ENCODE measurements at places on chromosomes 16 and 17.

DNA sequence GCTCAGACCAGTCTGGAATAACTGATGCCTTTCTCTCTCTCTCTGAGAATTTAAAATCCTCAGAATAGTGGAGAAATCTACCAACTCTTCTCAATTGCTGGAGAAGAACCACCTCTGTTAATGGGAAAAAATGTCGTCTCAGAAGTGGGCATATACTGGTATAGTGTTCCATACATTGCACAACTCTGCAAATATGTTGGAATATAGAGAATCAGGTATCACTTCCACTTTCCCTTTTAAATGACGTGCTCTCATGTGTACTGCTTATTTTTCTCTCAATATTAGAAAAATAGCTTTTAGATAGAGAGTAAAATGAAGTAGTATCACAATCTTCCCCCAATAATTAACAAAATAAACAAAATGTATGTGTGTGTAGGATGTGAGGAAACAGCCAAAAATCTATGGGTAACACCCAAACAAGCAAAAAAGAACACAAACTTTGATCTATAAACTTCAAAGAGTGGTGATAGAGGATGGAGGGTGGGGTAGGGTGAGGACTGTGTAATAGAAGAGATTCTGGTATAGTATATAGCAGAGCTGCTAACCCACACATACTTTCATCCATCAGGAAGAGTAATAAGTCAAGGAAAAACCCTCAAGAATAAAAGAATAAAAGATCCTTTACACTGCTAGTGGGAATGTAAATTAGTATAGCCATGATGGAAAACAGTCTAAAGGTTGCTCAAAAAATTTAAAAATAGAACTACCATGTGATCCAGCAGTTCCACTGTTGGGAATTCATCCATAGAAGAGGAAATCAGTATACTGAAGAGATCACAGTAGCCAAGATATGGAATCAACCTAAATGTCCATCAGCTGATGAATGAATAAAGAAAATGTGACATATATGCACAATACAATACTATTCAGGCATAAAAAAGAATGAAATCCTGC is 46.9 kb downstream of the NFATC3 start:
- DNase-seq, result no peak

DNA sequence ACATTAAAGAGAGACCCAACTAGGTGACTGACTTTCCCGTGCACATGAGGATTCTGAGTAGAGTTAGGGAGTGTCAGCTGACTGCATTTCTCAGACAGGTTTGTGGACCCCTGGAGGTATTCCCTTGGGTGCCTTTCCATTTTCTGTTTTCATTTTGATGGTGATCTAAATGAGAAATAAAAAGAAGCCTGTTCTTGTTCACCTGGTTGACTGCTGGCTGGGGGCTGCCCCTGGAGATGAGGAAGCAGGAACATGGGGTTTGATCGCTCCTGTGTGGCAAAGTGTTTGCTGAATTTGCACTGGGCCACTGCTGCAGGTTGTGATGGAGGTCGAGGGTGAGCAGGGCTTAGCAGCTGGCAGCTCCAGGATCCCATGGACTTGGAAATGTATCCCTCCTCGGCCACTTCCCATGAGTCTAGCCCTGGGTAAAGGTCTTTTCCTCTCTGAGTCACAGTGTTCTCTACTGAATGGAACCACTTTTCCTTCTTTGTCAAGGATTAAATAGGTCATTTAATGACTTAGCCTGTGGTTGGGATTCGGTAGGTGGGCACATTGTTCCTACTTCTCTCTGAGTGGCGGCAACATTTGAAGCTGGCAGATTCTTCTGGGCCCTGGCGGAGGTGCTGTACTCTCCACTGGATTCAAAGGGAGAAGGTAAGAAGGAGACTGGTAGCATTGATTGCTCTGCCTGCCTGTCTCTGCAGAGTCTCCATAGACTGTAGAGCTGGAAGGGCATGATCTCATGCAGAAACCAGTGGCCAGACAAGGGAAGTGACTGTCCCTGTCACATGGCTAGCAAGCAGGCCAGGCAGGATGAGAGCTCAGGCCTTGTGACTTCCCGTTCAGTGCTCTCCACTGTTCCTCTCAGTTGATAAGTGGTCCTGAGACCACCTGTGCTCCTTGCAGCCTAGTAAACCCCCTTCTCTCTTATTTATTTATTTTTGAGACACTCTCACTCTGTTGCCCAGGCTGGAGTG is 17.9 kb downstream of the SNX29 start:
- peak; percentile 17 for DNase-seq

GRCh38 chr17:83191388-83192160 is 112.2 kb downstream of the METRNL start:
- DNase-seq, result peak; percentile 5

GRCh38 chr17:16048811-16049449 is 49.3 kb downstream of the TTC19 start:
- DNase-seq, result no peak

All from ascending aorta (tissue), 2 donors.